ENCODE measurements at places on chromosomes 1 and 21. TPM values are rescaled to one million over a fixed set of nuclear protein-coding genes. Genes with fewer than 3 reads are reported as not detected.

- peaks cover 11% of the 10 kb centered on the region for H3K4me1 ChIP-seq
- no peak overlapping the region for H3K27ac ChIP-seq
Measured at GRCh38 chr1:35852241-35852640, 30.8 kb upstream of the AGO1 start.

The SRP9 gene
- polyA plus RNA-seq = 281 TPM

DNA sequence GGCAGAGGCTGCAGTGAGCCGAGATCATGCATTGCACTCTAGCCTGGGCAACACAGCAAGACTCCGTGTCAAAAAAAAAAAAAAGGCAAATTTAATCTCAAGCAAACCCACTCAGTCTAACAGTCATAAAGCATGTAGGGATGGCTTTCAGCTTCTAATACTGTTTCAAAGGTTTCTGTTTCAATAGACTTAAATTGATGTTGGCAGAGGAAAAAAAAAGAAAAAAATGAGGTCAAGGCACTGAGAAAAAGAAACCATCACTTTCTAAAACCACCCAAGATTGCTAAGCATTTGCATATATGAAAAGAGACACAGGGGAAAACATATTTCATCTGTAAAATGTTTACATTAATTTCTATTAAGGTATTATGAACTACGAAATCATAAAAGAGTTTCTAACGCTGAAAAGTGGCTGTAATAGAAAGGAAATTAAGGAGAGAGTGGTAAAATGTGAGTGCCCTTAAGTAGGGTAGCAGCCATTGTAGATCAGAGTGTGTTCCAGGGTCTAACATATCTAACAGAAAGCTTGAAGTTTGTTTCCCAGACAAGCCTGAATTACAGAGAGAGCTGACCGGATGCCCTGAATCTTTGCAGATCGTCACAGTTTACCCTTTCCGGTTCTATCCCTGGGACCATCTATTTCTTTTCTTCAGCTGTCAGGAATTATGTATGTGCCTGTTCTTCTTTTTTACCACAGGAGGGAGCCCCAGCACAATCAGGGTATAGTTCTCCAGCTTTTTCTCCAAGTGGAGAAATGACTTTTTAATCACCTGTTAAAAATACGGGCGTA, 70.0 kb downstream of the PLD5 start:
- no peak for DNase-seq
- no peak overlapping the region for H3K4me3 ChIP-seq
- no peak overlapping the region for H3K27ac ChIP-seq
- H3K27me3 ChIP-seq = peaks cover 2% of the 10 kb centered on the region

The MPL gene
- polyA plus RNA-seq = not detected

DNA sequence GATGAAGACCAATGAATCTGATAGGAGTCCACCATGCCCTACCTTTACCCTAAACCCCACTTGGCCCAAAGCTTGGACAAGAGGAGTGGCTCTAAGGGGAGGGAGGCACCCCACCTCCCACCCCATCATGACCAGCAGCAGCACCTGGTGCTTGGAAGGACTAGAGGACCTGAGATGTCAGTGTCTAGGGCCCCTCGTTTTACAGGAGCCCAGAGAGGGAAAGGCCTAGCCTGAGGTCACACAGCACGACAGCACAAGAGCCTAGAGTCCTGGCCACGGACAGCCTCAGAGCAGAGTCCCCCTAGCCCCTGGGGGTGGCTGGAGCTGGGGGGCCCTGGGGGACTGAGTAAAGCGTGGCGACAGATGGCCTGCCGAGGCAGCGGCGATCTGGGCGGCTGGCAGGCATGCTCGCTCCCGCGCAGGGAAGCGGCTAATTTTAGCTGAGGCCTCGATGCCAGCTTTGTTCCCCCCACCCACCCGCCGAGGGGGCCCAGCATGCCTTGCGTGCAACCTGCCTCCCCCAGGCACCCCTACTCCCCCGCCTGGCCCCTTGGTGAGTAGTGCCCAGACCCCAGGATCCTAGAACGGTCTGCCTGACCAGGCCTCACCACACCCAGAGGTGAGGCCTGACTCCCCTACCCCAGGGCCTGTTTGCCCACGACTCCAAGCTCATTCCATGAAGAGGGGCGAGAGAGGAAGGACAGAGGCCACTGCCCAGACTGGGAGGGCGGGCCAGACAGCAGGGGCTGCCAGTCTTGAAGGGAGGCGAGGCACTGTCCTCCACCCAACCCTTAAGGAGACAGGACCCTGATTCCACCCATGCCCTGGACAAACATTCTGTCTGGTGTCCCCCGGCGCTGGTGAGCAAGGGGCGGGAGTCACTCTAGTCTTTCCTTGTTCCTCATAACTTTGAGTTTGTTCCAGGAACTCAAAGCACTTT, 39.0 kb downstream of the AHDC1 start:
- peaks cover 40% of the 10 kb centered on the region for H3K4me1 ChIP-seq
- DNase-seq = no peak
- no peak overlapping the region for H3K4me3 ChIP-seq
- H3K27ac ChIP-seq = peak overlapping the region; percentile 56
- no peaks in the 10 kb centered on the region for H3K27me3 ChIP-seq

All from CD14-positive monocyte (primary cell).